Skin of body (tissue), 3 donors: ENCODE measurements at places on chromosomes 2 and 18. TPM values are rescaled to one million over a fixed set of nuclear protein-coding genes. Genes with fewer than 3 reads are reported as not detected.

DNAJC5G gene
- total RNA-seq: not detected

COL4A3 gene
- 0.20 TPM for total RNA-seq

EVA1A gene
- total RNA-seq: 10.7 TPM

PIK3C3 gene
- 38.3 TPM for total RNA-seq
